ENCODE measurements at places on chromosomes 1 and 21. TPM values are rescaled to one million over a fixed set of nuclear protein-coding genes. Genes with fewer than 3 reads are reported as not detected.

Gene SAMD13
- total RNA-seq = 0.94 TPM

Gene LRRC7
- not detected for total RNA-seq

Gene C1QC
- total RNA-seq = not detected

Gene LRRC53
- not detected for total RNA-seq

Gene PROK1
- not detected for total RNA-seq

Gene SEC16B
- 0.17 TPM for total RNA-seq

Gene DONSON
- 41.4 TPM for total RNA-seq

Gene C1orf141
- not detected for total RNA-seq

DNA sequence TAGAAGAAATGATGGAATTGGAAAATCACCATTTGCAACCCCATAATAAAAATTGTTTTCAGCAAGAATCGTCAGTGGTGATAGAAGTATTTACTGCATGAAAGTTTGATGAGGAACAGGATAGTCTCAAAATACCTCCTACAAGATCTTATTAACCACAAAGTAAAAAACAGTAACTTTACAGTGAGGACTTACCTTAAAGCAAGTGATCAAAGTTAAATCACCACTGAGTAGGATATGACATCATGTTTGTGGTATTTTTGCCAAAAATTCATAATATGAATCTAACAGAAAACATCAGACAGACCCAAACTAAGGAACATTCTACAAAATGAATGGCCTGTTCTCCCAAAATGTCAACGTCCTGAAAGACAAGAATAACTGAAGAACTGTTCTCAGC is 19.9 kb downstream of the ALDH9A1 start:
- DNase-seq = no peak

DNA sequence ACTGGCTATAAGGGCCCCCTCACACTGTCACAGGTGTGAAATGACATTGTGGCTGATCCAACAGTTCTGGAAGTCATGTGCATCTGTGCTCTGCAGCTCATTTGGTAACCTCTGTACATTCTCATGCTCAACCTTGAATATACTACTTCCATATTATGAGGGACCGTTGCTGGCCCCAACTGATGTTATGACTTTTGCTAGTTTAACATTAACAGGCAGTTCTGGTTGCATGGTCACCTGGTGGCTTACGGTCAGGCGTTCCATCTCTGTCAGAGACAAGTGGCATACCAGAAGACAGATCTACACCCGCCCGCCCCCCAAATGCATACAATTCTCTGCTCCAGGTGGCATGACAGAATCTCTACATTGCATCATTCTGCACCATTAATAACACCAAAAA is 6.0 kb upstream of the DIP2A start:
- no peak for DNase-seq

GRCh38 chr1:177589166-177589565 is 380.7 kb downstream of the SEC16B start:
- no peak for DNase-seq

GRCh38 chr1:10211805-10212410 is 1.5 kb downstream of the KIF1B start:
- no peak for DNase-seq

DNA sequence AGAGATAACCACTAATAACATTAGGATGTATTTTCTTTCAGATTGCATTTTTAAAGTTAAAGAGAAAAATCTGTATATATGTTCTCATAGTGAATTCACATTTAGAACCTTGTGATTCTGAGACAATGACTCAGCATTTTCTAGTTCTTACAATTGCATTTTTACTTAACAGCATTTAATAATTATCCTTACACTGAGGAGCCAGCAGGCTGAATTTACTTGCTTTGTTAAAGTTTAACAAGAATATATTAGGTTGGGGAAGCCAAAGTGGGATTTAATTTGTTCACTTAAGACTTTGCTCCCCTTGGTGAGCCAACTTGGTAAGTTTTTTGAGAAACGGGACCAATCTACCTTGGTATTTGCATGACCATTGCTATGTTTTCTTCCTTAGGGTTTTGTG is 4.5 kb downstream of the PATJ start:
- no peak for DNase-seq

DNA sequence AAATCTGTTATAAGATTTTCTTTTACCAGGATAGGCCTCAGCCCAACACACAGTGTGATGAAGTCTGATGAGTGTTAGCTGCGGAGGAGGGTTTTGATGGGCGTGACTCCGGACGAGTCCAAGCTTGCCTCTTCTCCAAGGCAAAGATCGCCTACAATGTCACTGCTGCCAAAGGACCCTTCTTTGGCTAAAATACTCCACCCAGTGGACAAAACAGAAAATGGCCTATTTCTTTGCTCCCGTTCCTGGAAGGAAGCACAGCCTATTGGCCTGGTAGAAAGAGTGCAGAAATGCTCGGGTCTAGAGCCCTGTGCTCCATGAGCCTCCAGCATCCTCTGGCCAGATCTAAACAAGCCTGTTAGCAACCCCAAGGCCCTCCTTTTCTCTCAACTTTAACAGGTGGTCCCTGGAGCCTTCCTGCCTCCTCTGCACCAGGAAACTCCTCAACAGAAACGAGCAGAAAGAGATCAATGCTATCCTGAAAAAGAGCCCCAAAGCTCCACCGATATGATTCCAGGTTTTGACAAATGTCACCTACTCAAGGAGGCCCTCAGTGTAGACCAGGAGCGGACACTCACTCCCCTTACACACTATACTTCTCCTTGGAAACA is 3.4 kb upstream of the CASQ2 start:
- DNase-seq = no peak

DNA sequence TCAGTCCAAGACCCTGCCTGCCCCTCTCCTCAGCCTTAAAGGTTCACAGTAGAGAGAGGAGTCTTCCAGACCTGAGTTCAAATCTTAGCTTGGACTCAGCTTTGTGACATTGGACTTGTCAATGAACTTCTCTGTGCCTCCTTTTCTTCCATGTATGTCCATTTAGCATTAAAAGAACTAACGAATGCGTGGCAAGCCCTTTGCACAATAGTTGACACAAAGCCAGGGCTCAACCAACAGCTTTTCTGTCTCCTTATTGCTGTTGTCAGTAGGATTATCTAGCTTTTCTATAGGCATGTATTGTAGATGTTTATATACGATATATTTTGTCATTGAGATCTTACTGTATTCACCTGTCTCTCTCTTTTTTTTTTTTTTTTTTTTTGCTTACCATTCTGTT is 450.8 kb downstream of the PTPRU start:
- DNase-seq = no peak

GRCh38 chr1:66527686-66528085 is 6.3 kb upstream of the SGIP1 start:
- no peak for DNase-seq

Data from epithelial cell of proximal tubule (primary cell).